Liver (tissue), 10 donors: ENCODE measurements at places on chromosomes 12 and 14.
A peak's percentile ranks its signal among the peaks of the same experiment; 100 is the strongest.

DNA sequence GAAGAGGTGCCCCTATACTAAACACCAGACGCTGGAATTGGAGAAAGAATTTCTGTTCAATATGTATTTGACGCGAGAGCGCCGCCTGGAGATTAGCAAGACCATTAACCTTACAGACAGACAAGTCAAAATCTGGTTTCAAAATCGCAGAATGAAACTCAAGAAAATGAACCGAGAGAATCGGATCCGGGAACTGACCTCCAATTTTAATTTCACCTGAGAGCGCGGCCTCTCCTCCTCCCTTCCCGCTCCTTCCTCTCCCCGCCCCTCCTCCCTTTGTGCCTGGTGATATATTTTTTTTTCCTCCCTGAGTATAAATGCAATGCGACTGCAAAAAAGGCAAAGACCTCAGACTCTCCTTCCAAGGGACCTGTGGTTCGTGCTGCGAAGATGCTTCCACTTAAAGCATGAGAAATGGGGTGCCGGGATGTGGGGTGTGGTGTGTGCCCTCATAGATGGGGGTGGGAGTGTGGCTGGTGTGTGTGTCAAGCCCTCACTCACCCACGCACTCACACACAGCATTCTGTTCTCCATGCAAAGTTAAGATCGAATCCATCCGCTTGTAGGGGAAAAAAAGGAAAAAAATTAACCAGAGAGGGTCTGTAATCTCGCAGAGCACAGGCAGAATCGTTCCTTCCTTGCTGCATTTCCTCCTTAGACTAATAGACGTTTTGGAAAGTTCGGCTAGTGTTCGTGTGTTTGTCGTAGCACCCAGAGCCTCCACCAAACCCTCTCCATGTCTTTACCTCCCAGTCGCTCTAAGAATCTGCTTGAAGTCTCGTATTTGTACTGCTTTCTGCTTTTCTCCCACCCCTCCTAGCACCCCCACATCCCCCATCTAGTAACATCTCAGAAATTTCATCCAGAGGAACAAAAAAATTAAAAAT, 4.5 kb downstream of the HOXC10 start:
- DNase-seq = no peak

- DNase-seq = no peak
Observed at GRCh38 chr12:3137814-3138445, 60.8 kb downstream of the TSPAN9 start.

DNA sequence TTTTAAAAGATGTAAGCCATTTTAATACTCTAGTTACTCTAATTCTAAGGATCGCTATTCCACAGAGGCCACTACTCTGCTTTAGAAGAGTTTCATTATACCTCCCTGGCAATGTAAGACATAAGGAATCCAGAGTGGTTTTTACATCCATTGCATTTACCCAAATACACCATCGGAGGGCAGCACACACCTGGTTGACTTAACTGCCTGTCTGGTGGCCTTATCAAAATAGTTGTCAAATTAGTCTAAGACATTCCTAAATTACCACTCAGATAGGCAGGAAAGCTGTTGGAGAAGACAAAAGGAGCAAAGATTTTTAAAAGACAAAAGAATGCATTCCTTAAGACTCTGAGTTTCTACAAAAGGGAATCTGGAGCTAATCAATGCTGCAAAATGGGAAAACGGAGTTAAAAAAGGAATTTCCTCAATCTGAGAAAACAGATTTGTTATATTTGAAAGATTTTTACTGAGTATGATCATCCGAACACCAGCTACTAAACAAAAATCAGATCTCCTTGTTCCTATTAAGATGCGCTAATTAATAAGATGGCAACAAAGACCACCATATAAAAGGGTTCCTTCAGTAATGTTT, 33.8 kb upstream of the FGD4 start:
- DNase-seq = peak; percentile 49

GRCh38 chr14:73773441-73774240, 59.5 kb upstream of the PNMA1 start:
- no peak for DNase-seq

- DNase-seq = no peak
Observed at GRCh38 chr12:133058203-133059113, 21.1 kb downstream of the ZNF84 start.

- DNase-seq = no peak
Observed at GRCh38 chr12:53476769-53477209, 22.5 kb downstream of the MAP3K12 start.

DNA sequence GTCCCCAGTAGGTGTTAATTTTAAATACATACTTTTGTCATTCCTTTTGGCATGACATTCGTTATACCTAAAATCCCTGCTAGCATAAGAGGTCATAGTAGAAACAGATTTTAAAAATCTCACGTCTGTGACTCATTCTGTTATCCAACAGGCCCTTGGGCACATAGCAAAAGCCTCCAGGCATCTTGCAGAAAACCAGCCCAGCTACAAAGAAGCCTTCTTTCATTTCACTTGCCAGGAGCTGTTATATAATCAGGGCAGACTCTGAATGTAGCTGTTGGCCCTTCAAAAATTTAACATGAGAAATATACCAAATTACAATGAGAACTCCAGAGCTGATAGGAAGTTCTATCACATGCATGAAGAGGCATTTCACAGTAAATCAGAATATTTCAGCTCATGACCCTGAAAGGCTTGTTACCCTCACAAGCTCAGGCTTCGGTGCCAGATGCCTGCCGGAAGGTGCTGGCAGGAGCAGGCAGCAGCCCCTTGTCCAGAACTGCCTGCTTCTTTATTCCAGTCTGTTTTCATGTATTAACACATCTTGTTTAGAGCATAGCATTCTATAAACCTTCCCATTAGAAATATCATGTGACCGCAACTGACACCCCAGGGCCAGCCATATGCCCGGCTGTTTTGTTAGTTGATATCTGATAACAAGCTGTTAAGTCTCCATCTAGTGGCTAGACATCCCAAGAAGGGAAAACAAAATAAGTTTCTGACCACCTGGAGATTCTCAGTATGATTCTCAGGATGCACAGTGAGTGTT, 17.8 kb downstream of the E2F7 start:
- DNase-seq = no peak

DNA sequence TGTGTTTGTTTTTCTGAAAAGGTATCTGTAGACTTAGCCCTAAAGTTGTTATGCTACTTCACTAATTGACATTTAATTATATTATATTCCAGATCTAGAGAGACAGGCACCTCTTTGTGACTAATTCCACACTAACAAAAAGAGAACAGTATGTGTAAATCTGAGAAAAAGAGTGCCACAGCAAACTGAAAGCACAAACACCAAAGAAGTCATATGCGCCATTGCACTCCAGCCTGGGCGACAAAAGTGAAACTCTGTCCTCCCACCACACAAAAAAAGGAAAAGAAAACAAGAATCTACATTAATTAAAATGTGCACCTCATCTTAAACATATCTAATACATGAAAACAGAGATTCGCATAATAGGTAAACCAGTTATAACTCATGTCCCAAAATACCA, 4.4 kb upstream of the CSRNP2 start:
- DNase-seq = no peak

- DNase-seq = no peak
Observed at GRCh38 chr14:104966261-104966865, 11.8 kb downstream of the AHNAK2 start.

- no peak for DNase-seq
Observed at GRCh38 chr12:2960996-2961616, 1.9 kb downstream of the TEAD4 start.

DNA sequence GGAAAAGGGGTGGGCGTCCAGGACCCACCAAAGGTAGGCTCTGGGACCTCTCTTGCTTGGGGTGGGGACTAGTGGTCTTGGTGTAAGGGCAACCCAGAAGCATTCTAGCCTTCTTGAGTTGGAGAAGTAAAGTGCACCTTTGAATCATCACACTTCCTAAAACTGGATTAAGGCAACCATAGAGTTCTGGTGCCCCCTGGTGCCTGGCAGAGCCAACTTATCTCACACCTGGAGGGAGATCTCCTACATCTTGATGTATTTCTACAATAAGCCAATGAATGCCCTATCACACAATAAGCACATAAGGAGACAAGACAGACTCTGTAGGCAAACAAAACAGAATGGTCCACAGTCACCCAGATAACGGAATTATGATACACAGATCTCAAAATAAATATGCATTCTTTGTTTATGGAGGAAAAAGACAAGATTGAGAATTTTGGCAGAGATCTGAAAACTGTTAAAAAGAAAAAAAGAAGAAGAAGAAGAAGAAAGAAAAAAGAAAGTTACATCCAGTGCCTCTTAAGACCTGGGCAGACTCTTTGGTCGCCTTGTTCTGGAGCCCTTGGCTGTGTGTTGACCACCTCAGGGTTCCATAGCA, 95.9 kb upstream of the PPP2R5C start:
- DNase-seq = no peak

- DNase-seq = no peak
Observed at GRCh38 chr14:24390701-24391468, 7.9 kb upstream of the NYNRIN start.

- DNase-seq = peak; percentile 72
Observed at GRCh38 chr14:74257078-74257940, 18.1 kb downstream of the VSX2 start.

DNA sequence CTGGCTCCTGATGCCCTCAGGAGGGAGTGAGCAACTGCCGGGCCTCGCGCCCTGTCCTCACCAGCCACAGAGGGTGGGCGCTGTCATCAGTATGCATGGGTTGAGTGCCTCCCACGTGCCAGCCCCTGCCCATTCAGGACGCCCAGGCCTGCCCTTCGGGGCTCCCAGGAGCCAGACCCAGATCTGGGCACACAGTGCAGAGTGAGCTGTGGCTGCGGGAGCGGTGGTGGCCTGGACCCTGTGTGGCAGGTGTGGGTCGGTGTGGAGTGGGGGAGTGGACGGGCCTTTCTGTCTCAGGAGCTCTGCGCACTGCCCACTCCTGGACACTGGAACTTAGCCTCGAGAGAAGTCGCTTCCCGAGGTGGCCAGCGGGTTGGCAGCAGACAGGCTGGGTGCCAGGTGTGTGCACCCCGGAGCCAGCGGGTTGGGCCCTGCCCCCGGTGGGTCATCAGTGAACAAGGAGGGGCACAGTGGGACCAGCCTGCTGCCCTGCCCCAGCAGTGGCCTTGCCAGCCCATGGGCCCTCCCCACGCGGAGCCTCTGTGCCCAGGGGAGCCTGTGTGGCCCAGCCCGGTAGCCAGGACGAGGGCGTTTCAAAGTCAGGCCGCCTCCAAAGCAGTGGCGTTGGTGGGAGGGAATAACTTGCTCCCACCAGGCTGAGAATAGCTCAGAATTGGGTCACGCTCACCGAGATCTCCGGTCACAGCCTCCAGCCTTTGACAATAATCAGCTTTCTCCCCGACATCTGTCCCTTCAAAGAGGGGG, 9.5 kb downstream of the TRMT61A start:
- DNase-seq = no peak

GRCh38 chr12:11881835-11882234, 188.9 kb upstream of the BCL2L14 start:
- DNase-seq = no peak

DNA sequence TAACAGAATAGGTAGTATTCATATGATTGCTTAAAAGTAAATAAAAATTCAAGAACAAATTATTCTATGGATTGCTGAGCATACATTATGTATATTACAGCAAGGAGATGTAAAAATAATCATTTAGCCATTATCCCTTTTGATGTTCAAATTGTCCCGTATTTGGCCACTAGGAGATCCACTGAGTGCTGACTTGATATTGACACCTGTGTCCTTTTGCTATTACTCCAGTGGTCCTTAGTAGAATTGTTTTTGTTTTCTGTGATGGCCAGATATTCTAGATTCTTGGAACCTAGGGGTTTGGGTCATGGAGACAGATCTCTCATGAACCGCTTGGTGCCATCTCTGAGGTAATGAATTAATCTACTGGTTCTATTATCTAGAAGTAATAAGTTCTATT, 16.8 kb downstream of the ERO1A start:
- DNase-seq = no peak

DNA sequence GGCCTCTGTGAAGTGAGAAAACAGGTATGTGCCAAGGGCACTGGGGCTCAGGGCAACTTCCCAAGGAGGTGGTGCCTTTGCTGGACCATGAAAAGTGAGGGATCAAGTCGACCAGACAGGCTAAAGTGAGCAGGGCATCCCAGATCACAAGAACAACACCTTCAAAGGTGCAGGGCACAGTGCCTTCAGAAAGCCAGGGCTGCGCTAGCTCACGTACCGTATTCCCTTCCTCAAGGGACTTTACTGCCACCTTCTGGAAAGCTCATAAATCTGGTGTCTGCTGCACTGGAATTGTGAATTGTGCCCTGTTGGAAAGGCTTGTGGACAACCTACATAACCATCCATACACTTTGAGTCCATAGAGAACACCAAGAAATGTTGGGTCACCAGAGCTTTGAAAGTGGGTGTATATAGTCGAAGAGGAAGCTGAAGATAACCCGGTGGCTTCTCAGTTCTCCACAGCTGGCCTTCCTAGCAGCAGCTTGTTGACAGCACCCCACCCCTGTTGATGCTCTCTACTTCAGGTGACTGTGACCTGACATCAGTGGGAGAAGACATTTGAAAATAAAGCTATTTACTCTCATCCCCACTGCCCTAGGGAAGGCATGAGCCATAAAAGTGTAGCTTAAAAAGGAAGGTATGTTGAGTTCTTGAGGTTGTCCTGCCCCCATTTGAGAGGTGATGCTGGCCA, 24.5 kb downstream of the FIGNL2 start:
- no peak for DNase-seq

- DNase-seq = peak; percentile 47
Observed at GRCh38 chr12:5985471-5985870, 40.4 kb upstream of the ANO2 start.

DNA sequence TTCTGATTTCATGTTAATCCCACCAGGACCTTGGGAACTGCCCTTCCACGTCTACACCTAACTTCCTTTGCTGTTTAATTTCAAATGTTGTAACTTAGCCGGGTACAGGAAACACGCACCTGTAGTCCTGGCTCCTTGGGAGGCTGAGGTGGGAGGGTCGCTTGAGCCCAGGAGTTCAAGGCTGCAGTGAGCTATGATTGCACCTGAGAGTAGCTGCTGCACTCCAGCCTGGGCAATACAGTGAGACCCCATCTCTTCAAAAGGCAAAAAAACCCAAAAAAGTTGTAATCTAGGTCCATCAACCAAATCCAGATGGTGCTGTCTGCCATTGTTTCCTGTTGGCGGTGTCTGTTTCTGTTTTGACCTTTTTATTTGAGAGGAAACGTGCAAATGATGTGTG, 14.5 kb downstream of the BCL7A start:
- no peak for DNase-seq

GRCh38 chr14:76863724-76864407, 37.7 kb downstream of the LRRC74A start:
- DNase-seq = no peak

DNA sequence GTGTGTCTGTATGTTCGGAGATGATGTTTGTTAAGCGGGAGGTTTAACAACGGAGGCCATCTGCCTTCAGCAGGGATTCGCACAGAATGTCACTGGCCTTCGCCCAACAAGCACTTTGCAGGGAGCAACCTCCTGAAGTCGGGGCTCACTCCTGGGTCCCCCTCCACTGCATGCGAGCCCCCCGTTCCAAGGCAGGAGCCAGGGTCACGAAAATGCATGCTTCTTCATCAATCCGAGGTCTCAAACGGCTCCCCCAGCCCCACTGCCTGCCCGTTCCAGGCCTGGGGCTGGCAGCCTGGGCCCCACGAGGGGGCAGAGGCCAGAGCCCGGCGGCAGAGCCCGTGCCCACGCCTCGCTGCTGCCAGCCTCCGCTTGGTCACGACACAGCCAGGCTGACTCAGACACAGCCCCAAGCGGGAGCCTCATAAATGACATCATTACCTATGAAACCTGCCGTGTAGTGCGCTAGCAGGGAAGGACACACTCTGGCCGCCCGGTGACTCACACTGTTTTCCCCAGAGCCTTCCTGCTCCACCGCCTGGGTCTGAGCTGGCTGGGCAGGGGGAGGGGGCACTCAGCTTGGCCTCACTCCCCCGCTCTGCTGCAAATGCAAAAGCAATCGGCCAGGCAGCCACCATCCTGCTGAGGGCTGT, 169.5 kb upstream of the RTL1 start:
- DNase-seq = peak; percentile 31
